Posterior cingulate gyrus (tissue), 11 donors: ENCODE measurements at places on chromosomes 2 and 18.
A peak's percentile ranks its signal among the peaks of the same experiment; 100 is the strongest.

DNA sequence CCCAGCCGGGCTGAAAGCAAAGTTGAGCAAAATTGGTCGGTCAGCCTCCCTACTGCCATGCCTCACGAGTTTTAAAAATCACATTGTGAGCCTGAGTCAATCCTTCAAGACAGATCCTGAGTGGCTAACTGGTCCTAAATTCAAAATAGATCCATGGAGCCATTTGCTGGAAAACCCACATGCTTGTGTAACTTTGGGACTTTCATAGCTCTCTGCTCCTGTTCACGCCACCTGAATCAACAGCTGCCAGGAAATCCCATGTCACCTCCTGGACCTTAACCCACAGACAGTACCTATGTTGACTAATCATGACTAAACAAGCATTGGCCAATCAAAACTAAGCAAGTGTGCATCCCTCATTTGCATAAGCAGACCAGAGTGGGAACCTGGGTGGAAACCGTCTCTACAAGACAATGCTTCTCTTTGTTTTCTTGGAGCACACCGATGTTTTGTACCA, 42.8 kb upstream of the LDLRAD4 start:
- no peak for DNase-seq

GRCh38 chr2:20747317-20747716, 75.6 kb downstream of the LDAH start:
- DNase-seq = no peak

GRCh38 chr2:51103205-51103604, 71.3 kb upstream of the NRXN1 start:
- no peak for DNase-seq

DNA sequence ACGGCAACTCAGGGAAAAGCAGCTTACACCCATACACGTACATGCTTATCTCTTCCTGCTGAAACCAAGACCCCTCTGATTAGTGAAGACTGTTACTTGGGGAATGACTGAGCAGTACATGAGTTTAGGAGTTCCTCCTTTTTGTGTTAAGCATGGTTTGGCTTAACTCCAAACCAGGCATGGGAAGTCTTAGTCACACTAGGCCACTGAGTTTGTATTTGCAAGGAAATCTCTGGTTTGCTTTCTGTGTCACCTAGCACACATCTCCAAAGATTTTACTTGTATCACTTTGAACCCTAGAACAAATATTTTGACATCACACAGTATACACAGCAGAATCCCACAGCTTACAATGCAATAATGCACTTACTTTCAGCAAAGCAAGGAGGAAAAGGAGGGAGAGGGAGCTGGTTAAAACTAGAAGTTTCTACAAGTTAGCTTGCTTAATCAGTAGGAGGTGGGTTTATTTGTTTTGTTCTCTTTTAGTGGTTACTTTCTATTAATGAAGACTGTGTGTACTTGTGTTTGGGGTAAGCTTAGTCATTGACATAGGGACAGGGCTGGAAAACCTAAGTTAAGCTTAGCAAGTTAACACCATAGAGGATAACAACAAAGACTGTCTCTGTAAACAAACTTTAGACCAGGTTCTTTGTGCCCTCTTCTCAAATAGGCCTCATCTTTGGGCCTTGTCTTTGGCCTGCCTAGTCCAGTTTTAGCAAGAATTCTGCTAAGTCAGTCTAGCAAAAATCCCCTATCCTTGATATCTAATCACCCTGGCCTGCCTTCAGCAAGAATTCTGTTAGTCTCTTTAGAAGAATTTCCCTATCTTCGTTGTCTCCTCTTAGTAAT, 219.4 kb downstream of the MREG start:
- DNase-seq = no peak

DNA sequence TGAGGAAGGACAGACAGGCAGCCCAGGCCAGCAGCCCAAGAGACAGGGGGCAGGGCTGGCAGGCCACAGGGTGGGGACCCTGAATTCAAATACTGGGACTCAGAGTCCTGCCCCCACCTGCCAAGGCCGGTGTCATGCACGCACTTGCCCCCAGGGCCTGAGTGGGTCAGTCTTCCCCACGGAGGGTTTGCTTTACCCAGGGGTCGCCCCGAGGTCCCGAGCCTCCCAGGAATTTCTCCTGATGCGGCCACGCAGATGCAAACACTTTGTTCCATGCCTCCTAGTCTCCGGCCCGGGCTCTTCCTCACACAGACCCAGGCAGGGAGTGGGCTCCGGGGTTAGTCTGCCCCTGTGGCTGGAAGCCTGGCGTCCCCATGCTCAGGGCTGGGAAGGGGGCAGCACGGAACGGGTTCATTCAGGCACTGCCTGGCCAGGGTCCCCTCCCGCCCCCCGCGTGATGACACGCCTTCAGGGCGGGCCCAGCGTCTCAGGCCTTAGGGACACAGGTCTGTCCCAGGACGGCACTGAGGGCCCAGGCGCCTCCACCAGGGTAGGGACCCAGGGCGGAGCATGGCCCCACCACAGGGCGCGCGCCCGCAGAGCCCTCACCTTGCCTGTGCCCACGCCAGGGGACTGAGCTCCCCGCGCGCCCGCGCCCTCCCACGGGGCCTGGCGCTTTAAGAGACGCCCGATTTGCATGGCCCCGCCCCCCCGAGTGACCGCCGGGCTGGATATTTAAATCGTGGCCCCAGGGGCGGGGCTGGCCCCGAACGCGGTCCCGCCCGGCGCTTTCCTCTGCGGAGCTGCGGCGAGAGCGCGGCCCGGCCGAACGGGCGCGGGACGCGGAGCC, at the start of gene SNED1:
Gene SNED1, plus strand, starts transcription at position 763 of the 850 bp plus-strand sequence. CDS start 220 bp downstream, outside the sequence.
- DNase-seq = peak; percentile 53

DNA sequence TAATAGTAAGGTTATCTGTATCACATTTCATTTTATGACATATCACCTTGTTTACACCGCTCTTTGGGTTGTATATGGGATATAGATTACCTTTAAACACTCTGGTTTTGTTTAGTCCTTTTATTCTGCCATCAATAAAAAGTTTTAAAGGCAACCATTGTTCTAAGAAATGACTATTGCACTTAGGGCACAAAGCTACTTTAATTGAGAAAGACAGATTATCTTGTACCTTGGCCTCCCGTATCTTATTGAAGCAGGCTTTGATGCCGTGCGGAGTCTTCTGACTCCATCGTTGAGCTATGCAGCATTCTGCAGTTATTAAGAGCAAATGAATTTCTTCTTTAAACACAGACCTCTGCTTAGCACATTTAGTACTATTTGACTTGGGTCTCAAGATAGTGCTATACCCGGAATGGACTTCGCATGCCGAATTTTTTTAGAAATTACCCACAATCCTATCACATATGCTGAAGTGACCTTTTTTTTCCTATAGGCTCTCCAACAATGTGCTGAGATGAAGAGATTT, 16.7 kb downstream of the PKDCC start:
- no peak for DNase-seq

GRCh38 chr2:149149007-149149297, 110.5 kb downstream of the LYPD6B start:
- no peak for DNase-seq

- DNase-seq = no peak
Measured at GRCh38 chr2:48364100-48364499, 165.9 kb upstream of the STON1 start.

- no peak for DNase-seq
Measured at GRCh38 chr2:64192664-64193105, 48.5 kb upstream of the PELI1 start.

GRCh38 chr2:43324259-43325106, 98.1 kb upstream of the ZFP36L2 start:
- DNase-seq = no peak

DNA sequence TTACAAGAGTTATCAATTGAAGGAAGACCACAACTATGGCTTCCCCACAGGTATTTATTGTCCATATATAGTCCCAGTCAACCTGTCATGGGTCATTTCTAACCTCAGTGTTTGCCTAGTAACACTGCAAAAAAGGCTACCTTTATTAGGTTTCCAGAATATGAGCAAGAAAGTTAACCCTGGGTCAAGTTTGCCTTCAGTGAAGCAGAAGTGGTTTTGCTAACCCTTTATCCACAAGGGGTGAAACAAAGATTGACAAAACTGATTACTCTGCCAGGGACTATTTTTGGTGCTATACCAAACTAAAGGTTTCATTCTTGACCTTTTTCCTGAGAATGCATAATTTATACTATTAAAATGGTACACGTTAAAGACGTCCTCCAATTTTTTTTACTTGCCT, 28.8 kb downstream of the SP100 start:
- DNase-seq = no peak

- no peak for DNase-seq
Measured at GRCh38 chr18:9571546-9571945, 42.8 kb downstream of the PPP4R1 start.

DNA sequence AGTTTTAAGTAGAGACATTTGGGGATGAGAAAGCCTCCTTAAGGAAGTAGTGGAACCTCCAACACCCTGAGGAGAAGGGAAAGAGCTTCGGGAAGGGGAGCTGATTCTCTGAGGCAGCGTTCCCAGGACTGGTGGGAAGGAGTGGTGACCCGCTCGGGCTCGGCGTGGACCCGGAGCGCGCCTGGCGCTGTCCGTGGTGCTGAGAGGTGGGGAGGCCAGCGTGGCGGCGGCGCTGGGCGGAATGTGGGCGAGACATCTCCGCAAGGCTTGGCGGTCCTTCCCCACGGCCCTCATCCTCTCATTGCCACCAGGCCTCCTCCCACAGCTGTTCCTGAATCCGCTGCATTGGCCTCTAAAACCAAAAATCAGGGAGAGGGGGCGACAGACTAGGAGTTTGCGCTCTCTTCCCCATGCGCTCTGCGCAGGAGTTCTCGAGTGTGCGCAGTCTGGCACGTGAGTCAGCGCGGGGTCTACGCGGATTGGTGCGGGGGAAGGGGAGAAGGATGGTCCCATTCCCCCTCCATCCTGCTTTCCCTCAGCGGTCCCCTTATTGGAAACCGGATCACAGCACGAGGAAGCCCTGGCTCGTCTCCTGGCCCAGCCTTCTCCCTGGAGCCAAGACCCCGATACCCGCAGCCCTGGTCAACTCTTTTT, 857 bp downstream of the RESP18 start:
- peak; percentile 87 for DNase-seq

- DNase-seq = no peak
Measured at GRCh38 chr2:50042771-50043170, 888.5 kb upstream of the FSHR start.

GRCh38 chr2:69335311-69335710, 51.7 kb downstream of the GFPT1 start:
- no peak for DNase-seq

DNA sequence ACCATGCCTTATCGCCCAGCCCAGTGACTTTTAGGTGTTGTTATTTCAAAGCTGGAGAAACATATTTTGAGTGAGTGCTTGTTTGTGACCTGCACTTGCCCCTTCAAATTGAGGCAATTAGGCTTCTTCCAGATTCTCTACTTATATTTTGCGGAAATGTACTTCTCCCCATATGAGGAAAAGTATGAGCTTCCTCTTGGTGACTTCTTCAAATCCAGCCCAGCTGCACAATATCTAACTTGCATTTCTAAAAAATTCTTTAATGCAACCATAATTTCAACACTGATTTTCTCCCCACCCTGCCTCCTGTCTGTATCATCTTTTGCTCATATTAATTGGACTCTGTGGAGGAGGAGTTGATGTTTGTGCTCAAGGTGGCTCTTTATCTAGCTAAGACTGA, 391.2 kb upstream of the POU3F3 start:
- DNase-seq = no peak

- no peak for DNase-seq
Measured at GRCh38 chr2:178553047-178553446, 72.8 kb downstream of the PLEKHA3 start.

GRCh38 chr2:86037141-86037794, 68.4 kb downstream of the POLR1A start:
- peak; percentile 18 for DNase-seq

- DNase-seq = no peak
Measured at GRCh38 chr18:70397259-70397925, 108.5 kb downstream of the SOCS6 start.

DNA sequence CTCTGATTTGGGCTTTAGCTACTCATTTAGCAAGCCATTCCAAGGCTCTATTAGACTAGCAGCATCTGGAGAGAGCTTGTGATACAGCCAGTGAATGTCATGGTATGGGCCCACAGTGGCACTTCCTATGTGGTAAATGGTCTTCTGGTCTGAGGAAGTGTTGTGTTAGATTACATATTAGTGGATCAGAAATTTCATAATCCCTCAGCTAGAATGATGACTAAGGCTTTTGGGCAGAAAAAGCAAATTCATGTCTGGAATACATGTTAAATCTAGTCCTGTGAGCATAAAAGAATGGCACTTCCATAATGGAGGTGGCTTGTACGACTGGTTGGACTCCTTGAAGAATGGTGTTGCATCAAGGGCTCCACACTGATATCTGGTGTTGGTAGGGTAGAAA, 436.8 kb upstream of the CWC22 start:
- DNase-seq = no peak

DNA sequence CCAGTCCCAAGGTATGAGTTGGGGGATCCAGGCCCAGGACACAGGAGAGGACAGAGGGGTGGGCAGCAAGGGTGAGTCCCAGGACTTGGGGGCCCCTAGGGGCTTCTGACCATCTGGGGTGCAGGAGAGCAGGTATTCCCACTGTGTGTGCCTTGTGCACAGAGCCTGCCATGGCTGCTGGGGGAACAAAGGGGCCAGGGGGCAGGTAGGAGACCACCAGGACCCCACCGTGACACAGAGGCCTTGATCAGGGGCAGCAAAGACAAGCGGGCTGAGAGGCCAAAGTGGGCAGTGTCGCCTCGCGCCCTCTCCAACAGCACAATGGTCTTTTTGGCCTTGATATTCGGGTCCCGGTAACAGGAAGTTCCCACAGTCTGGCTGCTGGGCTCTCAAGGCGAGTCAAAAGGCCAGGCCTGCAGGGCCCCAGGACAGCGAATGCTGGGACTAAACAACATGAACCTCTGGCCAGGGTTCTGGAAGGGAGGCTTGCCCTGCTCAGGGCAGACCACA, 12.3 kb upstream of the GPR17 start:
- no peak for DNase-seq

DNA sequence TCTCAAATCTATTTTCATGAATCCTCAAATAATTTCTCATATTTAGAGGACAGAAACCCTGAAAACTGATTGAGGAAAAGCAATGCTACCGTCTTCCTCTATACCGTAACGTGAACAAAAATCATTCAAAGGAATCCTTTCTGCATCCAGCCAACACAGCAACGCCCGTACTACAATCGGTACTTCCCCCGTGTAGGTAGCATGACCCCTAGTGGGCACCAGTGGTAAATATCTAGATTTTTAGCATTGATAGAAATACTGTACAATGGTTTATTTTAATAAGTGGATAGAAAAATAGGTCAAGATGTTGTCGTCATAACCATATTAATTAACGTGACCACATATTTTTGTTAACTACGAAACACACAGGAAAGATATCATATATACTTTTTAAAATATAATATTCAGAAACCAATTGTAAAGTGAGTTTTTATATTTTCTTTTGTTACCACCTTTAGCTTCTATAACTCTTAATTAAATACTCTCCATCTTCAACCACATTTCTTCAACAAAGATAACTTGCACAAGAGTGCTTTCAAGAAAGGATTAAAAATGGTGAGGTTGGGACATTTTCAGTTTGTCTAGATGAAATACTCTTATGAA, 194.1 kb downstream of the SS18 start:
- DNase-seq = no peak

- DNase-seq = no peak
Measured at GRCh38 chr2:174606336-174606735, 8.7 kb upstream of the WIPF1 start.
